ENCODE measurements at places on chromosomes 4 and X. TPM values are rescaled to one million over a fixed set of nuclear protein-coding genes. Genes with fewer than 3 reads are reported as not detected.
A peak's percentile ranks its signal among the peaks of the same experiment; 100 is the strongest.

The ARHGEF6 gene
- 32.4 TPM for total RNA-seq

The DAPP1 gene
- total RNA-seq: 1.9 TPM

The IL13RA1 gene
- total RNA-seq: 27.5 TPM

The OTC gene
- 0.04 TPM for total RNA-seq

The CRLF2 gene
- not detected for total RNA-seq

The KIT gene
- total RNA-seq: 5.9 TPM

GRCh38 chr4:24298911-24299310 is 285.4 kb downstream of the DHX15 start:
- H3K4me1 ChIP-seq: peaks cover 2% of the 10 kb centered on the region
- H3K4me3 ChIP-seq: no peak overlapping the region
- DNase-seq: peak; percentile 7
- no peak overlapping the region for H3K27ac ChIP-seq
- H3K36me3 ChIP-seq: no peaks in the 10 kb centered on the region

DNA sequence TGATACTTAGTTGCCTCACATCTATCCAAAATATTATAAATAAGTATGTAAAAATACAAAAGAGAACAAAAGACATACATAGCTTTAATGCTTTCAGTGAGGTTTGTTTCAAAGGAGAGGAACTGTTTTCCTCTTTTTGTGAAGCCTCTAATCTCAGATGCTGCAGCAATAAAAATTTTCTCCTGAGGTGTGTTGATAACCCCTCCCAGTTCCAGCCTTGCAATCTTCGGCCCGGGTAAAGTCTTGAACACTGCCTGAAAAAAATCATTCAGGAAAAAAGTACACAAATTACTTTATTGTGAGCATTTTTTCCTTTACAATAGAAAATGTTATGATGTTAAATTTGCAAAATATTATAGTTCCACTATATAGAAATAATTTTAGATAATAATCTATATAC is 8.8 kb downstream of the BBS7 start:
- H3K4me1 ChIP-seq: no peaks in the 10 kb centered on the region
- H3K4me3 ChIP-seq: no peak overlapping the region
- peaks cover 8% of the 10 kb centered on the region for H3K36me3 ChIP-seq
- no peaks in the 10 kb centered on the region for H3K27me3 ChIP-seq

DNA sequence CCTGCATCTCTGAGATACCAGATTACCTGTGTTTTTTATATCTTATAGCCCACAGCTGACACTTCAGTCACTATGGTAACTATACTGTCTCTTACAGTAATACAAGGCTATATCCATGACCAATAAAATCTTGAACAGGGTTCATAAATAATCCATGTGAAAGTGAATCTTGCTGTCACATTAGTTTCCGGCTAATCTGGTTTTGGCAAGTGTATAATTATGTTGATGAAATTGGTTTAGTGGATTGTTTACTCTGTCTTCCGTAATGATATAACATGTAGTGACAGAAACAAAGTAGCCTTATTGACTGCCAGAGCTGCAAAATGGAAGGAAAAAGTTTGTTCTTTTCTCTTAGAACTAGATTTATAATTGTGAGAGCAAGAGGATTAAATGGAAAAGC is 686.6 kb upstream of the PABPC4L start:
- no peak overlapping the region for H3K27ac ChIP-seq
- H3K4me1 ChIP-seq: no peaks in the 10 kb centered on the region
- DNase-seq: no peak
- H3K36me3 ChIP-seq: no peaks in the 10 kb centered on the region

DNA sequence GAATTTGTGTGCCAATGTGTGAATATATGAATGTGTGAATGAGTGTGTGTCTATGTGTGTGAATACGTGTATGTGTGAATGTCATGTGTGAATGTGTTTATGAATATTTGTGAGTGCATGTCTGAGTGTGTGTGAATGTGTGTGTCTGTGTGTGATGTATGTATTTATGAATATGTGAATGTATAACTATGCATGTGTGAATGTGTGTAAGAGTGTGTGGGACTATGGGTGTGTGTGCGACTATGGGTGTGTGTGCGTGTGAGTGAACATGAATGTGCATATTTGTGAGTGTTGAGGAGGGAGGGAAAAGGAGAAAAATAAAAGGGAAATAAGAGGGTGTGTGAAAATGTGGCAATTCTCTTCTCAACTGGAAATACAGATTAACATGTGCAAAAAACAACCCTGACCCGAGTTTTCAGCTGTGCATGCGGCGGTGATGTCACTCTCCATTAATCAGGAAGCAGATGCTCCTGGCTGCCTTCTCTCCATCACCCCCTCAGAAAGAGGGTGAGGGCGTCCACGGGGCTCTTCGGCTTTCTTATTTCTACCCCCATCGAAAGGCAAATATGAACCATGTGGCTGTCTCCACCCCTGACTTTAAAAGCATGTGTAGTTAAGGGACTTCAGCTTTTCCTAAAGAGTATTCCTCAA is 219.8 kb downstream of the MAML3 start:
- peak overlapping the region; percentile 8 for H3K27ac ChIP-seq
- H3K4me1 ChIP-seq: peaks cover 5% of the 10 kb centered on the region
- no peak overlapping the region for H3K4me3 ChIP-seq
- H3K27me3 ChIP-seq: no peaks in the 10 kb centered on the region

DNA sequence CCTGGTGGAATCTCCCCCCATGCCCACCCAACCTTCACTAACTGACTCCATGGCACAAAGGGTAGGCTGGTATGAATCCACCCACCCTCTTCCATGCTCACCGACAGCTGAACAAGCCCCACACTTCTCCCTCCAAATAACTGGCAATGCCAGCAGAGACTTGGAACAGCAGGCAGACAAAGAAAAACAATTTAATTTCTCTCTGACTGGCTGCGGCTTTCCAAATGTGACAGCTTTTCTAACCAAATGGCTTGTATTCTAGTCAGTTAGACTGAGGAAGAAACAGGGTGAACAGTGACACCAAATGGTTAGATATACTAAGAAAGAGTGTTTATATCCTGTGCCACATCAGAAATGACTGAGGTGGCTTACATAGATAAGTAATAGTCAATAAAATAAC is 199.3 kb upstream of the ADAMTS3 start:
- no peaks in the 10 kb centered on the region for H3K36me3 ChIP-seq
- H3K27me3 ChIP-seq: no peaks in the 10 kb centered on the region
- DNase-seq: peak; percentile 1
- no peak overlapping the region for H3K4me3 ChIP-seq

- no peak overlapping the region for H3K4me3 ChIP-seq
- H3K27ac ChIP-seq: no peak overlapping the region
- H3K4me1 ChIP-seq: peaks cover 3% of the 10 kb centered on the region
- no peak for DNase-seq
- H3K36me3 ChIP-seq: no peaks in the 10 kb centered on the region
Measured at GRCh38 chr4:86846921-86847320, 2.3 kb downstream of the SLC10A6 start.

- H3K36me3 ChIP-seq: peaks cover 9% of the 10 kb centered on the region
- peak; percentile 61 for DNase-seq
- peaks cover 7% of the 10 kb centered on the region for H3K4me1 ChIP-seq
- H3K27me3 ChIP-seq: no peaks in the 10 kb centered on the region
Measured at GRCh38 chr4:173167758-173168395, 734 bp upstream of the GALNT7 start.

All from muscle of leg (tissue), 16 donors.